Stimulated activated CD8-positive, alpha-beta memory T cell treated with anti-CD3 and anti-CD28 coated beads, Interleukin-4, amount 100 ng/mL, for 1 hour (primary cell): ENCODE measurements at places on chromosomes 7 and 10.

DNA sequence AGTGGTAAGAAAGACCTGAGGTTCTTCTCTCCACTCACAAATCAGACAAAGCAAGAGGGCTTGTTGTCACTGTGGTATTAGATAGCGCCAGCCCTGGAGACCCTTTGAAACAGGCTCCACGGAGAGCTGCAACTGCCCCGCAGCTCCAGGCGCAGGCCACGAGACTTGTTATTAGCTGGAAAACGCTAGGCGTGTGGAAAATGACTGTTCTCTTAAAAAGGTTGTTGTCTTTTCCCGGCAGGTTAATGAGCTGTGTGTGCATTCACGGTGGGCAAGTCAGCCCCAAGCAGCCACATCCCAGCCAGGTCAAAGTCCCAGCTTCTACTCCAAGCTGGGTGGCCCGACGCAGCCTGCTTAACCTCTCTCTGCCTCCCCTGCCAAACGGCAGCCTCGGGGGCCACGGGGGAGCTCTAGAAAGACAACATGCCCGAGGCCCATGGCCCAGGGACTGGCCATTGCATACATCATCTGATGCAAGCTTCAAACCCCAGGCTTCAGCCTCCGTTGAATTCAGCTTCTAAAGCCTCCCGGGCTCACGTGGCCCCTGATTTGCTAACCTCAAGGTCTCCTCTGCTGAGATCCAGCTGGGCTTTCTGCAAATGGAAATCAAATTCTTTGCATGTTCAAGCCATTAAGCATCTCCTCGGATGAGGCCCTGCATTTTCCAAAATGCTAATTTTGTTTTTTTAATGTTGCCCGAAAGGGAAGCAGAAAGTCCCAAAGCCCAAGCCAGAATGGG lies 61.3 kb upstream of the DNAAF5 start:
- no peak for DNase-seq

- DNase-seq: no peak
Measured at GRCh38 chr7:26723129-26723528, 141.3 kb downstream of the SKAP2 start.

GRCh38 chr7:110168010-110168409 lies 922.9 kb upstream of the LRRN3 start:
- no peak for DNase-seq

DNA sequence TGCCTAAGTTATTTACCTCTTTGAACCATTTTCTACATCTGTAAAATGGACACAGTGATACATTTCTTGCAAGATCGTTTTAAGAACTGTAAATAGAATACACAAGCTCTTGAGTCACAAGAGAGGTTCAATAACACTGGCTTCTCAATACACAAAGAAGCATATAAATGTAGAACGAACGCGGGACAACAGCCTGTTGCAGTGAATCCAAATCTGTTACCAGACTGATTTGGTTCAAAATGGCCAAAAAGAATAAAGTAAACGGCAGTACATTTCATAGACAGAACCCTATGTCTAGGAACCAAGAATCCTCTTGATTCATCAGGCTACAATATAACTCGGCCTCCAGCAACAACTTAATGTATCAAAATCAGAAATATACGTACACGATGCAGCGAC lies 701 bp downstream of the MTPAP start:
- DNase-seq: no peak

GRCh38 chr10:76735866-76736265 lies 901.7 kb downstream of the KCNMA1 start:
- DNase-seq: no peak

GRCh38 chr7:157016352-157017041 lies 6.0 kb upstream of the MNX1 start:
- no peak for DNase-seq

DNA sequence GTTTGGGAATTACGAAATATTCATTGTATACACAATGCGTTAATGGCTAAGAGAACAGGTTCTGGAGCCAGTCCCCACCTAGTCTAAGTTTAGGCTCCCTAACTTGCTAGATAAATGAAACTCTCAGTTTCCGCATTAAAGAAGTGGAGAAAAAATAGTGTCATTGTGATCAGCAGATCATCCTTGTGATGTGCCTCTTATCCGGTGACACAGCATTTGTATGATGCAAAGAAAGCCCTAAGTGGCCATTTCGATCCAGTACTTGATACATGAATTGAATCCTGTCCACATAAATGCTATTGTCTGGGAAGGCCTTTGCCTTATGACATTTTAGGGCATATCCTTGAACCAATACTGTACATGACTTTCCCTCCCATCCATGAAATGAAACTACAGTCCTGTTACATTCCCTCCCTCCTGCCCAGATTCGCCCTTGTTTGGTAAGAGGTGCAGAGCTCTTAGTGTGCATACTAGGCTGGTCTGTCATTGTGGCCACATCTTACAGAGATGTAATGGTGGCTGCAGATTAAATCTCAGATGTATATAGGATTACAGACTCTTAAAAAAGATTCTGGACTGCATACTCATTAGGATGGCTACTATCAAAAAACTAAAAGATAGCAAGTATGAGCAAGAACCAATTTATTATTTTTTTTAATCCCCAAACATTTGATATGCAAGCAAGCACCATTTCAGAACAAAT lies 80.9 kb downstream of the LRRC4 start:
- no peak for DNase-seq

- DNase-seq: no peak
Measured at GRCh38 chr7:68684246-68684839, 913.9 kb upstream of the AUTS2 start.

DNA sequence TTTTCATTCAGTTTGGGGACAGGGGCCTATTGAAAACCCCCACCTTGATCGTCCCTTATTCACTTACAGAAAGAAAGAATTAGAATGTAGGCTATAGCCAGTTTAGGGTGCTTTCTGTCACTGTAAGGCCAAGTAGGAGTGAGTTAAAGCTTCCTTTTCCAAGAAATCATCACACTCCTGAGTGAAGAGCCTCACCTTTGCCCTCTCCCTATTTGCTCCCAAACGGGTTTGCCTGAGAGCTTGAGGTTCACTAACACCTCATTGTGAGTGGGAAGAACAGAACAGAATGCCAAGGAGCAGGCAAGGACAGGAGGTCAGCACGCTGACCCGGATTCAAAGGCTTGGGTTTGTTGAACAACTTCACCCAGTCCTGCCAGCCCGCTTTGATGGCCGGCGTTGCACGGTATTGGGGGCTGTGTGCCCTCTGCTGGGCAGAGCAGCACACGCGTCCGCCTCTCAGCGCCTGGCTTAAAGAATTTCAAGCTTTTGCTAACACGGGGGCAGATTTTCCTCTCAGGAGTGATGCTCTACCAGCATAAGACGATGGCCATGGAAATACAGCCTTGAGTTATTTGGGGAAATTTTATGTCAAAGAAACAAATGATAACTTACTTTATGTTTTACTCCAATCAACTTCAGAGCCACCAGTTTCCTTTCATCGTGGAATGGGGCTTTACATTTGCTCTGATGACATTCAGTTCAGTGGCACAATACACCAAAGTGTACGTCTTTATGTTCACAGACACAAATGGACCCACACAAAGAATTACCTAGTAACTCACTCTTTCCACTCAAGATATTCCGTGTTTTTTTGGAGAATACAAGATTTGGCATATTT lies 470.0 kb downstream of the SUGCT start:
- DNase-seq: no peak

GRCh38 chr7:68689087-68689433 lies 909.2 kb upstream of the AUTS2 start:
- DNase-seq: no peak

DNA sequence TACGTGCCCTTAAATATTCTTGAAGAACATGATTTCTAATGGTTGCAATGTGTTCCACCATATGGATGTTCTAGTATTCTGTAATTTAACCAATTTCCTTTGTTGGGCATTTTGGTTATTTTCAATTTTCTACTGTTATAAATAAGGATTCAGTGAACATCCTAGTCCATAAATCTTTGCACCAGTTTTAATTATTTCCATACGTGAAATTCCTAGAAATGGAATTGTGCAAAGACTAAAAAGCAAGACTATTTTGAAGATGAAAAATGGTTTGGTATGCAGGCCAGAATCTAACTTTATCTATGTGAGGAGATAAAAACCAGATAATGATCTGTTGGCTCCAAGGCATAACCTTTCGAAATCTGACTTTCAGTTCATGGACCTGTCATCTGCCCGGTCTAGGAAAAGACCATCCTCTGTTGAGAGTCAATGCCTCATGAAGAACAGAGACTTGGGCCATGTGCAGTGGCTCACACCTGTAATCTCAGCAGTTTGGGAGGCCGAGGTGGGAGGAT lies 633.2 kb upstream of the NRP1 start:
- no peak for DNase-seq

DNA sequence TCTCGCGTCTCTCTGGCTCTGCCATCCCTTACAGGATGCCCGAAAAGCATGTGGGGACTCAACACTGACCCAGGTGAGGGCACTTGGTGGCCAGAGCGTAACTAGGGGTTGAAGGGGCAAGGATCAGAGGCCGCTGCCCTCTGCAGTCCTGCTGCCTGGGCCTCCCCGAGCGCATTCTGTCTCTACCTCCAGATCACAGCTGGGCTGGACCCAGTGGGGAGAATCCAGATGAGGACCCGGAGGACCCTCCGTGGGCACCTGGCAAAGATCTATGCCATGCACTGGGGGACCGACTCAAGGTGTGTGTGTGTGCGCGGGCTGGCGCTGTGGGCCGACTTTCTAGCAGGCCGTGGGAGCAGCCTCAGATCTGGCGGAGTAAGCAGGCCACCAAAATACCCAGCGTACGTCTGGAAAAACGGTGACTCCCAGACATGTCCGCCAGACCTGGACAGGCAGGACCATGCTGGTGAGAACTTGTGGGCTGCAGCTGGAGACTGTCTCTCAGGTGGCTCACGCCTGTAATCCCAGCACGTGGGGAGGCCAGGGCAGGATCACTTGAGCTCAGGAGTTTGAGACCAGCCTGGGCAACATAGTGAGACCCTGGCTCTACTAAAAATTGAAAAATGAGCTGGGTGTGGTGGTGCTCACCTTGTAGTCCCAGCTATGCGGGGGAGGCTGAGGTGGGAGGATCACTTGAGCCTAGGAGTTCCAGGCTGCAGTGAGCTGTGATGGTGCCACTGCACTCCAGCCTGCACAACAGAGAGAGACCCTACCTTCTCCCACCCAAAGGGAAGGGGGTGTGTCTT lies 3.2 kb downstream of the GNB2 start:
- DNase-seq: no peak

GRCh38 chr7:41886901-41887311 lies 184.0 kb upstream of the INHBA start:
- DNase-seq: no peak

DNA sequence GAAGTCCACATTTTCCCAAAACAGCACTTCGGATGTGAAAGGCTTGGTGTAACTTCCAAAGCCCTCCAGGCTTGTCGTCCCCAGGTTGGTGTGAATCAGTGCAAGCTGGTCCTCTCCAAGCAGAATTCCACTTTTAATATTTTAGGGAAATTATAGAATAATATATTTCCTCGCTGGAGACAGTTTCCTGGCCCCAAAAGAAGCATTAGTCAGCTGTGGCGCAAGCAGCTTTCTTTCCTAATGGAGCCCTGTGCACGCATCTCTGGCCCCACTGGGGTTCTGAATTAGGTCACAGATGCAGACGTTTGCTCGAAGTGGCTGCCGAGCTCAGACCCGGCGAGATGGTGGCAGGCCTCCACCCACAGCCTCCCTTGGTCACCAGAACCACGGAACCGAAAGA lies 33.3 kb upstream of the MNX1 start:
- DNase-seq: no peak

- no peak for DNase-seq
Measured at GRCh38 chr7:24502135-24502488, 71.1 kb upstream of the PALS2 start.

- no peak for DNase-seq
Measured at GRCh38 chr7:43124388-43124787, 11.9 kb downstream of the HECW1 start.

GRCh38 chr10:110872145-110872983 lies 636 bp downstream of the PDCD4 start:
- DNase-seq: no peak

GRCh38 chr10:106402458-106402857 lies 762.0 kb downstream of the SORCS1 start:
- no peak for DNase-seq

DNA sequence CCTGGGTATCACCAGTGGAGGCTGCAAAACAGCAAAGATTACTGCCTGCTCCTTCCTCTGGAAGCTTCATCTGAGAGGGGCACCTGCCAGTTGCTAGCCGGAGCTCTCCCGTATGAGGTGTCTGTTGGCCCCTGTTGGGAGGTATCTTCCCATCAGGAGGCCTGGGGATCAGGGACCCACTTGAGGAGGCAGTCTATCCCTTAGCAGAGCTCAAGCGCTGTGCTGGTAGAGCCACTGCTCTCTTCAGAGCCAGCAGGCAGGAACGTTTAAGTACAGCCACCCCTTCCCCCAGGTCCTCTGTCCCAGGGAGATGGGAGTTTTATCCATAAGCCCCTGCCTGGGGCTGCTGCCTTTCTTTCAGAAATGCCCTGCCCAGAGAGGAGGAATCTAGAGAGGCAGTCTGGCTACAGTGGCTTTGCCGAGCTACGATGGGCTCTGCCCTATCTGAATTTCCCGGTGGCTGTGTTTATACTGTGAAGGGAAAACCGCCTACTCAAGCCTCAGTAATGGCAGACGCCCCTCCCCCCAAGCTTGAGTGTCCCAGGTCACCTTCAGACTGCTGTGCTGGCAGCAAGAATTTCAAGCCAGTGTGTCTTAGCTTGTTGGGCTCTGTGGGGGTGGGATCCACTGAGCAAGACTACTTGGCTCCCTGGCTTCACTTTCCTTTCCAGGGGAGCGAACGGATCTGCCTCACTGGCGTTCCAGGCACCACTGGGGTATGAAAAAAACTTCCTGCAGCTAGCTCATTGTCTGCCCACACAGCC lies 19.6 kb downstream of the SEMA3E start:
- no peak for DNase-seq

- no peak for DNase-seq
Measured at GRCh38 chr7:94380264-94380663, 14.4 kb upstream of the COL1A2 start.

- DNase-seq: no peak
Measured at GRCh38 chr10:84706875-84707274, 378.5 kb downstream of the CCSER2 start.

- no peak for DNase-seq
Measured at GRCh38 chr7:115980159-115980558, 50.4 kb downstream of the TFEC start.

- DNase-seq: no peak
Measured at GRCh38 chr7:66739953-66740301, 606 bp upstream of the RABGEF1 start.
